ENCODE measurements at places on chromosomes 2 and 18. TPM values are rescaled to one million over a fixed set of nuclear protein-coding genes. Genes with fewer than 3 reads are reported as not detected.

The CHRNG gene
- total RNA-seq, result not detected

The AP1S3 gene
- total RNA-seq, result 0.81 TPM

The C1D gene
- 4.8 TPM for total RNA-seq

DNA sequence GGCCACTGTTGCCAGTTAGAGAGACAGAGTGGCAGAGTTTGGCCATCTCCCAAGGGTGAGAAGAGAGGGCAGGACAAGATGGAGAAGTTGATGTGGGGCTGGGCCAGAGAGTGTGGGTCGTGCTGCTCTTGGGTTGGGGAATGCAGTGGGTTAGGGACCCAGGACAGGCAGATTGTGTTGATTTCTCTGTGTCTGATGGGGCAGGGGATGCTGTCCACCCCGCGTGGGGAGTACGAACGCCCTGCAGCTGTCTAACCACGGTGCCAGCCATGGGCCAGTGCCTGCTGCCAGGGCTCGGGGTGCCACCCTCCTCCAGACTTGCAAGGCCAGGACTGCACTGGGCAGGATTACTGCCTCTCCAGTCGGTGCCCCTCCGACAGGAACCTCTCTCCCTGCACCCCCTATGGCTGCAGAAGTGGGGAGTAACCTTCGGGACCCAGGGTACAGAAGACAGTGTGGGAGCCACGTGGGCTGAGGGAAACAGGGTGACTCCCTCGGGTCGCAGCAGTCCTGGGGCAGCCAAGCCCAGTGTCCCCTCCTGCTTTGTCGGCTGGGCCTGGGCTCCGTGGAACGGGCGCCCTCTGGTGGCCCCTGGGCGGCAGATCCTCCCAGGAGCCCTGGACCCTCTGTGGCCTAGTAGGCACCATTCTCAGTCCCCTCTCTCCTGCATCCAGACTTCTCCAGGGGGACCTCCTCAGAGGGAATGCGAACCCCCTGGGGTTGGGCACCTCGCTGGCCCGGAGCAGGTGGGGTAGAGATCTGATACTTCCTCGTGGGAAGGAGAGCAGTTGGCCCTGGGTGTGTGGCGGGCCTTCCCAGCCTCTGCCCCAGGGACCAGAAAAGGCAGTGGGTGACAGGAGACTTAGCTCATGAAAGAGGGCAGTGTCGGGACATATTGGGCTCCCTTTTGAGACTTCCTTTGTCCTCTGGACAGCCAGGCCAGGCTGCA lies 2.7 kb downstream of the GPC1 start:
- DNase-seq, result peak; percentile 60

GRCh38 chr2:235543851-235544688 lies 50.2 kb downstream of the AGAP1 start:
- no peak for DNase-seq

DNA sequence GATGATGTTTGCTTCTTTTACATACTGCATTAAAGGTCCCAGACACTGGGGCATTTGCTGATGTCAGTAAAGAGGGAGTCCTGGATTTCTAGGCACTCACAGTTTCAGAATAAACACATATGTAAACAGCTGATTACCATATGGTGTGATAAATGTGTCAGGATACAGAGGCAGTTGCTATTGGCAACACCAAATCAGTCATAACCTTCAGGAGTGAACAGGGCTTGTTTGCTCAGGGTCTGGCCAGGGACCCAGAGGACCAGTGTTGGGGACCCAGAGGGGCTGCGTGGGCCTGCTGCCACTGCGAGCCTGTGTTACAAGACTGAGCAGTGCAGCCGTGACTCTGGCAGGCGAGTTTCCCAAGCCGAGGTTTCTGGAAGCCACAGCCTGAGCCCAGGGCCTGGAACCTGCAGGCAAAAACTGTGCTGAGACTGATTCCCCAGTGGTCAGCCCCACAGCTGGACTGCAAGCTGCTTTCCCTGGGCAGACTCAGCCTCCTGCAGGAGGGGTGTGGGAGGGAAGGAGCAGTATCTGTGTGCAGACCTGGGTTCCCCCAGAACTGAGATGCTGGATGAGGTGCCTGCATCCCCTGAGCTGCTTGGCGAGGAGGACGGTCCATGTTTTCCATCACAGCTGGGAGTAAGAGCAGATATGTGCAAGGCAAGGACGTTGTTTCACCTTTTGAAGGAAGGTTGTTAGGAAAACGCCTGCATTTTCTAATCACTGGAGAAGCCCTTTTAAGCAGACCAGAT lies 23.6 kb downstream of the ASAP2 start:
- no peak for DNase-seq

DNA sequence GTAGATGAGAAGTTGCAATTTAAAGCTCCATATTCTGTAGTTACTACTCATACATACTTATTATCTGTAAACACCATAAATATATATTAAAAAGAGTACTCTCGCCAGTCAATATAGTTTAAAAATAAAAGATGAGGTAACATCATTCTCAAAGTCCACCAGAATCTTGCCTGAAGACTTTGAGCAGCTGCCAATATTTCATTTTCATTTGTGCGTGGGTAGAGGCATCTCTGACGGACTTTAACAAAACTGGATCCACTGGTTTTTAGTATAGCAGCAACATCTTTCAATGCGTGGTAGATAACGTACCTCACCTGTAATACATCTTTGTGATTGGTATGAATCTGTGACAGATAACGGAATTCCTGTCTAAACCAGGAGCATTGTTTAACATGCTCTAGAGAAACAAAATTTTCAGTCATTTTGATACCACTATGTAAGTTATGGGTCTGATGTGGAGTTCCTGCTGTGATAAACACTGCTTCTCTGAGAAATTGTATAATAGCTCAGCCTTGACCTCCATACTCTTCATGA lies 45.0 kb downstream of the WDR75 start:
- DNase-seq, result no peak

- DNase-seq, result no peak
Observed at GRCh38 chr18:809985-810642, 1.9 kb downstream of the YES1 start.

DNA sequence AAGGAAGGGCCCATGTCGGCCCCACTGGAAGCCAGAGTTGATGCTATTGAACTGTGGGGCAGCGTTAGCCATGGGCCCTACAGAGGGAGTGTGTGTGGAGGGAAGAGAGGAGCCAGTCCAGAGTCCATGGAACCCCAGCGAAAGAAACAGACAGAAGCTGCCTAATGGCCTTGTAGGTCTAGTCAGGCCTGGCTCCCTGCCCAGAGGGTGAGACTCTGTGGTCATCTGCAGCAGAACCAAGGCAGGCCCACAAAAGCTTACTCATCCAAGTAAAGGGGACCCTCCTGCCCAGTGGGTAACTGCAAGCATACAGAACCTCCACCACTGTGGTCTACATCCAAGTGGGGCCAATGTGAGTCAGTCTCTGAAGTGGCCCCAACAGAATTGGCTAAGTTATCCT lies 439.8 kb downstream of the TGIF1 start:
- DNase-seq, result no peak

DNA sequence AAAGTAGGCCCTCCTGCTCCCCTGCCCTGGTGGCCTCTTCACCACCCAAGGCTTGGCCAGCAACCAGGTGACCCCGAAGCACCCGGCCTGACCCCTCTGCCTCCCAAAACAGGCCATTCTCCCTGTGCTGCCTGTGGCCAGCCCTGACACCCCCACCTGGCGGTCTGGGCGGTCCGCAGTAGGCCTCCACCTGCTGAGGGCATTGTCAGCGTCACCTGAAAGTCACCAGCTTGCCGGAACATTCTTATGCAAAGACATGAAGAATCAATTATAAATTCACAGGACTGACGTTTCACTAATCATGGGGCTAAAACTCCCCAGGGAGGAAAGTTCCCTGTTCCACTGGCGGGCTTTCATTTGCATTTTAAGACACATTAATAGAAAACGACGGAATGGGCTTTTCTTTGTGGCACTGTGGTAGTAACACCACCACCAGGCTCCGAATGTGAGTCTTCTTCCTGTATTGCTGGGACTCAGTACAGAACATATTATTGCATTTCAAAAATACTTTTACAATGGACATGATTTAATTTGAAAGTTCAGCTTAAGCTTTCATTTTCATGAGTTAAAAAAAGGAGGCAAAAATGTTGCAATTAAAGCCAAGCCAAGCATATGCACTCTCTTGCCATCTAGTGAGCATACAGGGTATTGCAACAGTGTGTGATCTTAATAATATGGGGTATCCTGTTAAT lies 57.4 kb downstream of the ADI1 start:
- peak; percentile 14 for DNase-seq
